ENCODE measurements at places on chromosomes 6 and 20.

DNA sequence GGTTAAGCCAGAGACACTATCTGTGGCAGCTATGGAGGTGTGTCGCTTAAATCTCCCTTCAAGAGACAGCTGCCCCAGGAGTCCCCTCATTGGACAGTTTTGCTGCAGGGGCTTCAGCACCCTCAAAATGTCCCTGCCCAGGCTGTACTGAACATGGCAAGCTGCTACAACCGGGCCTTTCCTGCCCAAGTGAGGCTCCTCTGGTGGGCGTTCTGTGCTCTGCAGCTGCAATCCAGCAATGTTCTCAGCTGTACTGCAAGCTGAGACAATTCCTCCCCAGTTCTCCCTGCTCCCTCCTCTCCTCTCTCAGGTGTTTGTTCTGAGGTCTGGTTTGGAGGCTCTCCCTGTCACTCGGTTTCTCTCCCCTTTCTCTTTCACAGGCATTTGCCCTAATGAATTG is 190.8 kb upstream of the LAMP5 start:
- DNase-seq: no peak

- DNase-seq: no peak
These were observed 211.9 kb downstream of the ZNF217 start for GRCh38 chr20:53381568-53382262.

- DNase-seq: no peak
These were observed 397.4 kb downstream of the C6orf118 start for GRCh38 chr6:164911873-164912580.

GRCh38 chr6:142416179-142416578 is 114.4 kb downstream of the ADGRG6 start:
- DNase-seq: no peak

GRCh38 chr20:50092436-50092835 is 20.5 kb downstream of the UBE2V1 start:
- no peak for DNase-seq

DNA sequence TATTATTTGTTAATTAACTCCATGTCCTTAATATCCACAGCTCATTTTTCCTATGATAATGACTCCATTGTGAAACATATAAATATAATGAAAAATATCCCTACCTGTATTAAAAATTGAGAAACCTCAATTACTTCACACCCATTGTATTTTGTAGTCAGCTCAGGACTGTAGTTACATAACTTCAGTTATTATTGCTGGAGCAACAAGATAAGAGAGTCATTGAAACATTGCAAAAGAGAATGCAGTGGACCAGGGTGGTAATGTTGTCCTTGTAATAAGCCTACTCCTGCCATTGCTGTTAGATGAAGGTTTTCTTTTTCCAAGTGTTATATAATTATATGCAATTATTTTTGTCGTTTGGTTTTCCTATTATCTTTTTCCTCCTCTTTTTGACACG is 184.4 kb downstream of the PRL start:
- no peak for DNase-seq

- DNase-seq: no peak
These were observed 310.4 kb upstream of the SUPT3H start for GRCh38 chr6:45688180-45688579.

GRCh38 chr6:18976091-18976490 is 588.9 kb downstream of the RNF144B start:
- no peak for DNase-seq

DNA sequence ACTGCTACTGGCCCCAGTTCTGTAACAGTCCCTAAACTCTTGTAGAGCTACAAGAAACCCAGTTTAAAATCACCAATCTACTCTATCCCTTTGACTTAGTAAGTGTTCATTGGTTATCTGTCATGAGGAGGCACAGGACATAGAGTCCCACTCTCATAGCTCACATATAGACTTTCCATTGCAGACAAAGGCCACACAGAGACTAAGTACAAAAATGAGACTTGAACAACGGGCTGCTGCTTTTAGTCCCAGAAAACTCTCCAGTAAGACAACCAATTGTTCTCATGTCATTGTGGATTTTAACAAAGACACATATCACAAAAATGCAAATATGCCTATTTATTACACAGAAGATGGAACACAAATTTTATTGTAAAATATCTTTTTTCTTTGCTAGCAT is 197.4 kb downstream of the PTPRK start:
- no peak for DNase-seq

DNA sequence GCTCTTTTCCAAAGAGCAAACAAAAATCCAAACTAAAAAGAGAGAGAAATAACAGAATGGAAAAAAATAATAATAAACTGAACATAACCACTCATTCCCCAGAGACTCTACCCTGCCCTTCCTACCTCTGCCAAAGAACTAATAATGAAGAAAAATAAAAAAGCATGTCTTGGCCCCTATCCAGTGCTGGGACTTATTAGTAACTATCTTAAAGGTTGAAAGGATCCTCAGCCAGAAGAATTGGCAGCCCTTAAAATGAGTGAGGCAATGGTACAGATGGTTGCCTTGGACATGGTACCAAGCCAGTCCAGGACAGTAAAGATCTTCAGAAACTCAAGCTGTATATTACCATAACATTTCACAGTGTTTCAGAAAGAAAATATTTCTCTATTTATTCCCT is 279.3 kb downstream of the HACE1 start:
- no peak for DNase-seq

DNA sequence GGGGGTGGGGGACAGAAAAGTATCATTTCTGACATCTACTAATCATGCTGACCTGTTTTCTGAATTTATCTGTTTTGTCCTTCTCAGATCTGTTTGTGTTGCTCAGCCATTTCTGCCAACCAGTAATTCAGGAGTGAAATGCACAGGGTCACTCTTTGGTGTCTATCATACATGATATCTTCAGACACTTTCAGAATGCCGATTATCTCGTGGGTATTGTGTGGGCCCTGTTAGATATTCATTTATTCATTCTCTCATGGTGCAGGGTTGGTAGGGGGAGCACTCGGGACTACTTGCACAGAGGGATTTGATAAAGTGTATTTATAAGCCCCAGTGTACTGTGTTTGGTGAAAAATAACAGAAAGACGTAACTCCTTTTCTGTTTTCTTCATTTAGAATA is 101.2 kb upstream of the CITED2 start:
- DNase-seq: no peak

GRCh38 chr20:39857187-39857586 is 831.8 kb downstream of the MAFB start:
- DNase-seq: no peak

DNA sequence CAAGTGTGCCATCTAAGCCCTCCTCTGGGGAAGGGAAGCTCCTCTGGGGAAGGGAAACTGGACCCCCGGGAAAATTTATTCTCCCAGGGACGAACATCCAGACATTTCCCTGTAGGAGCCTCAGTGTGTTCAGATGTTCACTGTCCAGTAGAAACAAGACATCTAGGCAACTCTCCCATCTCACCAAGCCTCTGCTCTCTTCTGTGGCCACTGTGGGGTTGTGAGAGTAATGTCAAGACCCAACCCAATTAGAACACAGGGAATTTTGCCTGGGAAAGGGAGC is 3.6 kb upstream of the PTGIS start:
- no peak for DNase-seq

GRCh38 chr20:2340823-2341222 is 39.9 kb upstream of the TGM6 start:
- no peak for DNase-seq

- no peak for DNase-seq
These were observed 14.7 kb downstream of the GTPBP2 start for GRCh38 chr6:43614396-43614730.

GRCh38 chr20:18103497-18103896 is 34.2 kb upstream of the KAT14 start:
- no peak for DNase-seq

DNA sequence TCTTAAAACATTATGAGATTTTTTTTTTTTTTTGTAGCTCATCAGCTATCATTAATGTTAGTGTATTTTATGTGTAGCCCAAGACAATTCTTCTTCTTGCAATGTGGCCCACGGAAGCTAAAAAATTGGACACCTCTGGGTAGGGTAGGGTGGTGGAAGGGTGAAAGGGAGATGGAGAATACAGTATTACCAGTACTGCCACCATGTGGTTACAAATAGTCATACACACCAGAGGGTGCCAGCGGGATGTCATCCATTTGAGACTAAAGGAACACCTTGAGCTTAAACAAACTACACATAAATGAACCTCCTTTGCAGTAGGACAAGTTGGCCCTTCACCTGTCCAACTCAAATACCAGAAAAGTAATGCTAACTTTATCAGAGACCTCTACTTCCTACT is 601.9 kb downstream of the HTR1B start:
- no peak for DNase-seq

DNA sequence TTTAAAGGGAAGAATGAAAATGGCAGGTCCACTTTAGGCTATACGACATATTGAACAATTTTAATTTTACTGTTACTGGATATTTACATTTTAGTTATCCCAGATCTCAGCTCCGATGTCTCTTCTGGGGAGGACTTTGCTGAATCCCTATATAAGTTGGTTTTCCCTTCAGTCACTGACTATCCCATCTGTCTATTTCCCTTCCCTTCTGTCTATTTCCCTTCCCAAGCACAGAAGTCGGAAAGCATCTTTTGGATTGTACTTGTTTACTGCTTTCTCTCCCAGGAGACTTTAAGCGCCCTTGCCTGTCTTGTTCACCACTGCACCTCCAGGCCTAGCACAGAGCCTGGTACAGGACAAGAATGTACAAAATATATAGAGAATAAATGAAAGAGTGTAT is 165.8 kb upstream of the SALL4 start:
- no peak for DNase-seq

- DNase-seq: no peak
These were observed 44.6 kb upstream of the SH3BGRL2 start for GRCh38 chr6:79586548-79586947.

GRCh38 chr20:6034134-6034969 is 19.5 kb downstream of the LRRN4 start:
- no peak for DNase-seq

GRCh38 chr6:18795726-18796125 is 408.6 kb downstream of the RNF144B start:
- no peak for DNase-seq

DNA sequence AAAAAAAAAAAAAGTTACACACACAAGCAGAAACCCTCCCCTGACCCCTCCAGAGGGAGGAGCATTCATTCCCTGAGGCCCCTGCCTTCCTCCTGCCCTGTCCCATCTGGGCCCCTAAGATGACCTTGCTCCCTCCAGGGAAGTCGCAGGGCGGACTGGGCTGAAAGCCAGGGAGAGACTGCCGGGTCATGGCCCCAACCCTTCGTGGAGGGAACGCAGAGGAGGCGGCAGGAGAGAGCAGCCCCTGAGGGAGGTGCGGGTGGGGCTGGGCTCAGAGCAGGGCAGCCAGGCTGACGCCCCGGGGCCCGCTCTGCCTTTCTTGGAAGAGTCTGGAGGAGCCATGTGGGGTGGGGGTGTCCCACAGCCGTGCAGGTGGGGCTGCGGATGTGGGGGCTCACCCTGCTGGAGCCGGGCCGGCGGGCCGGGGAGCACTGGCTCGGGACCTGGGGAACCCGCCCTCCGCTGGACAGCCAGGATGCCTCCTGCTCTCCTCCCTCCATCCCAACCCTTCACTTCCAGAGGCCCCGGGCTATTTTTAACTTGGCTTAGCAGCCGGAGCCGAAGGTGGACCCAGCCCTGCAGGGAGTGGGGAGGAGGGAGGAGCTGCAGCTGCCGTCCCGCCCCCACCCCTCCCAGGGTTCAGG is 15.0 kb upstream of the ABHD16B start:
- DNase-seq: no peak

GRCh38 chr6:6332811-6333244 is 12.4 kb upstream of the F13A1 start:
- DNase-seq: no peak

GRCh38 chr6:93786474-93787330 is 367.3 kb upstream of the EPHA7 start:
- no peak for DNase-seq

- no peak for DNase-seq
These were observed 8.2 kb upstream of the SNX9 start for GRCh38 chr6:157814883-157815282.

- no peak for DNase-seq
These were observed 506.6 kb downstream of the FRK start for GRCh38 chr6:115554060-115554459.

- no peak for DNase-seq
These were observed 27.7 kb downstream of the ELOVL2 start for GRCh38 chr6:11016452-11016851.

DNA sequence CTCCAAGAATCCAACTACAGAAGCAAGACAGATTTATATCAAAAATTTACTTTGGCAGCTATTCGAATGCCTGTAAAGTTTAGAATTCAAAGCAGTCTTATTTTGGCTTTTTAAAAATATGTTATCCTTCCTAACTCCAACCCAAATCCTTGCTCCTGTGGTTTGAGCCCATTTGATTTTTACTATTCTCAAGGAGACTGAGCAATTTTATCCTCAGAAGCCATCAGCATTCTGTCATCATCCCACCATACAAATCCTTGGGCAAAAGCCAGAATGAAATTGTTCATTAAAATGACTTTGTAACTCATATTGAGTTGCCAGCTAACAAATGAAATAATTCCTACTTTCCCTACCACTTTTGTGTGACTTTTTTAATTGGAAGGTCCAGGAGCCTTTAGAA is 392.8 kb downstream of the ADGRB3 start:
- DNase-seq: no peak

DNA sequence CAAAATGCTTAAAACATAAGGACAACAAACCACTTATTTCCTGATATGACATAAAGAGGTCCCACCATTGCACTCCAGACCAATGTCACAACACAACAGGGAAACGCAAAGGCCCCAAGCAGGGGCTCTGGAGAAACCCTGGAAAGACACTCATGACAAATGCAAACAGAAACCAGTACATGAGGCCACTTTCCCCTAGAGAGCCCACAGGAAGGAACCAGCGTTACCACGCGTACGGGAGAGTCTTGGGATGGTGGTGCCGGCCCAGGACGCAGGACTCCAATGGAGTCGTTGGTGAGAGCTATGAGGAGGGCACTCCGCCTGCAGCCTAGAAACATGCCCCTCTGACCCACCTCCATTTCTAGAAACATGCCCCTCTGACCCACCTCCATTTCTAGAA is 20.2 kb downstream of the GMEB2 start:
- no peak for DNase-seq

GRCh38 chr6:14614631-14615030 is 497.1 kb downstream of the CD83 start:
- DNase-seq: no peak

DNA sequence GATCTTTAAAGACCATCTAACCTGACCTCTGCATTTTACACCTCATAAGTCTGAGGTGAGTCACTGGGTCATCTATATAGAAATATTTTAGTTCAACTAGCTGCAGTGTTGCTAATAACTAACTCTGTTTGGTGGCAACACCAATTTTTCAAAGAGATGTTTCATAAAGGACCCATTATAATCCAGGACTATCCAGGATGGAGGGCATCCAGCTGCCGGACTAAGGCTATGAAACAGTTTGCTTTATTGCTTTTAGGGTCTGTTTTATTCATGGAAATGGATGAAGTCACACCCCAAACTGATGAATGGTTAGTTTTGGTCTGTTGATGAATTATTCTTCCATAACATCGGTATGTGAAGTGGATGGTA is 204.2 kb upstream of the GMDS start:
- no peak for DNase-seq

DNA sequence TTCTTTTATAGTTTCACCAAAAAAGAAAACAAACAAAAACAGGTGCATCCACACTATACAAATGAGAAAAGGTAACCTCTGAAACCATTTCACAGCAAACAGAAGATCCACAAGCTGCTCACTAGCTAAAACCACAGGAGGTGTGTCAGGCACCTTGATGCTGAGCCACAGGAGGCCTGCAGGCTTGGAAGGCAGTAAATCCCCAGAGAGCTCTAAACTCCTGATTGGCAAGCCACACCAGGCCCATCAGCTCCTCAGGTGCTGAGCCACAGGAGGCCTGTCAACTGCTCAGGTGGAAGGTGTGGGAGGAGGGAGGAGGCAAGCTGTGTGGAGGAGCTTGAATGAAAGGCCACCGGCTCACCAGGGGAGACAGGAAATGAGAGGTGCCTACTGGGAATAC is 273.0 kb downstream of the PKHD1 start:
- DNase-seq: no peak

Measured in GM18507 (cell line).